NCI-H1105 (cell line): ENCODE measurements at places on chromosomes 11 and 22.

GRCh38 chr22:45783690-45784089 is 112.1 kb downstream of the ATXN10 start:
- DNase-seq = no peak

GRCh38 chr11:113531575-113532451 is 56.6 kb upstream of the DRD2 start:
- DNase-seq = no peak

GRCh38 chr11:44464741-44465140 is 100.7 kb upstream of the CD82 start:
- DNase-seq = no peak

- no peak for DNase-seq
Observed at GRCh38 chr11:44743959-44744557, 17.3 kb downstream of the TSPAN18 start.

DNA sequence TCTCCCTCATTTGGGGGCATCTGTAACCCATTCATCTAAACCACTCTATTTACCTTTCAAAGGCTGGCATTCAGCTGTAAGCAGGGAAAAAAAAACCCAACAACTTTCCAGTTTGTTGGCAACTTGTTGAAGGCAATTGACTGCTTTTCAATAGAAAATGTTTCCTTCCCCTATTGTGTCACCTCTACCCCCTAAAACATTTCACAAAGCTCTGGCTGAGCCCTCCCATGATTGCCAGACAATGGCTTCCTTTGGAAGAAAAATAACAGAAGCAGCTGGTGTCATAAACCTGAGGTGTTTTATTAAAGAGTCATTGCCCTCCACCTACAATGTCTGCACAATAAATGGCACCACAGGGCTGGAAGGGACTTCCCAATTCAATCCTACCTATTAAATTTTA is 22.1 kb upstream of the PSMA1 start:
- DNase-seq = peak; percentile 93

DNA sequence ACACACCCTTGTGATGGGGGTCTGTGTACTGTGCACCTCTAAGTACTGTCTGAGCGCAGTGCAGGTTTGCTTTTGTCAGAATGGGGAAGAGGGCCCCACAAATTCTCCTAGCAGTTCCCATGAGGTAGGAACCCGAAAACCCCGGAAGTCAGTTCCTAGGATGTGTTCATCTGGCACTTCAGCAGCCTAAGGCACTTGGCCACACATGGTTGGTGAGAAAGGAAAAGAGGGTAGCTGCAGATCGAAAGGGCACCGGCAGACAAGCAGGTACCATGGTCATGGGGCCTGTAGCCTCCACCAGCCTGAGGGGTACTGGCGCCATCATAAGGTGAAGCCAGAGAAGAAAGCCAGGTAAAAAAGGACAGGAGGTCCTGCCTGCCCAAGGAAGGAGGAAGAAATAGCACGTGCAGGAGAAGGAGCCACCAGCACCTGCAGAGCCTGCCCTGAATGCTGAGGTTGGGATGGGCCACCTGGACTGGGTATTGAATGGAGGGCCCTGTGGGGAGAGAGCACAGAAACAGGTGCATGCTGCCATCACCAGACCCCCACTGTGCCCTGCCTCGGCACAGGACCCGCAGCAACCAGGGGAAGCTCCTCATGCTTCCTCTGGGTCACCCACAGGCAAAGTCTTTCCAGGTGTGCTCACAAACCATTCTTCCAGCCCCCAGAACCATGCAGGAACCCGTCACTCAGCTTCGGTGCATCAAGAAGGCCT is 8.1 kb upstream of the CASTOR1 start:
- no peak for DNase-seq

GRCh38 chr22:20094197-20094807 is 14.3 kb downstream of the DGCR8 start:
- DNase-seq = no peak

DNA sequence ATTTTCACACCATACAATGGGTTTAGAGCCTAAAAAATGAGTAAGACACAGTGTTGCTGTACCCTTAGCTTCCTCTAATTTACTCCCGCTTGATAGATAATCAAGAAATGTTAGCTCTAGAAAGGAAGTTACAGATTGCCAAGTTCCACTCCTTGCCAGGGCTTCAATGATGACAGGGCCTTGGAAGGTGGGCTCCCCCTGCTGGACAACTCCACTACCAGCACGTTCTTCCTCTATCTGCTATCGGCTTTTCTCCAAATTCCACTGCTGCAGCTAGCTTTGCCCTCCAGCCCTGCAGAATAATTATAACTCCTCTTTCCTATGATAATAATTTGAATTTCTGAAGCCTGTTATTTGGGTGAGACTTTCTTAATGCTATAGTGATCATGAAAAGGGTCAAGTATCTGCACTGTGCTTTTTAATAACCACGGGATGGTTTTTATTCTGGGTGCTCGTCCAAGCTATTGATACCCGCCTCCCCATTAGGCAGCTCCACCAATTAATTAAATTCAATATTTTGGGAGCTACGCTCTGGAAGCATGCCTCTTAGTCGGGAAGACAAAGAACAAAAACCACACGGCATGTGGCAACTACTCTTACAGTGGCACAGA is 9.0 kb downstream of the SYN3 start:
- peak; percentile 60 for DNase-seq
